ENCODE measurements at places on chromosomes 7 and 10. TPM values are rescaled to one million over a fixed set of nuclear protein-coding genes. Genes with fewer than 3 reads are reported as not detected.

DNA sequence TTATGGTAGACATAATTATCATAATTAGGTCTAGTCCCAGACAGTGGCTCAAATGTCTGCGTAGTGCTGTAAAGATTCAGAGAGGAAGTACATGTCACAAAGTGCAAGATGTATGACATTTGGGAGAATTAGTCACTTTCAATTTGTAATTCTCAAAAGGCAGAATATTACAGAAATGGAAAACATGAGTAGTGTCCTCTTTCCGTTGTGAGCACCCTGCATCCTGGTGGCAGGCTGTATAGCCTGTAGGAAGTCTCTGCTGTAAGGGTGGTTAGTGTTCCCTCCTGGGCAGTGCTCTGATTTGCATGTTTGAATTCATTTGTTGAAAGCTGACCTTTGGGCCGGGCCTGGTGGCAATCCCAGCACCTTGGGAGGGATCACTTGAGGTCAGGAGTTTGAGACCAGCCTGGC lies 17.0 kb downstream of the CDK14 start:
- no peak overlapping the region for H3K27ac ChIP-seq
- DNase-seq = no peak
- H3K27me3 ChIP-seq = no peaks in the 10 kb centered on the region
- no peak overlapping the region for H3K4me3 ChIP-seq
- no peaks in the 10 kb centered on the region for H3K36me3 ChIP-seq
- peaks cover 14% of the 10 kb centered on the region for H3K4me1 ChIP-seq

DNA sequence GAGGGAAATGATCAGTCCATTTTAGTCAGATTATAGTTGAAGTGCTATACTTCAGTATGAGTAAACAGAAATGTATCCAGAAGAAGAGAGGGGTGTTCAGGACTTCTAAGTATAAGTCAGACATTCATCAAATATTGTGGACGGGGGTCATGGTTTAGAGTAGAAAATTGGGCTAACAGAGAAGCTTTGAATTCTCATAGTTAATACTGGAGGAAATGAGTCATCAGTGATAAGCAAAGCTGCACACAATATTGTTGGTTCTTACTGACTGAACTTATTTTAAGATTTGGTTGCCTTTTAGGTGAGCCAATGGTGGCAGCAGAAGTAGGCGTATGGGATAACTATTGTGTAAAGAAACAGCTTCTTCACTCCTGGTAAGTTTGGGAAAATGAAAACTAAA lies 1.7 kb upstream of the SUMF2 start:
- no peak for DNase-seq
- H3K4me1 ChIP-seq = no peaks in the 10 kb centered on the region
- peaks cover 56% of the 10 kb centered on the region for H3K36me3 ChIP-seq
- peak overlapping the region; percentile 76 for H3K27ac ChIP-seq
- no peak overlapping the region for H3K4me3 ChIP-seq

GRCh38 chr10:75505840-75506506 lies 74.5 kb downstream of the LRMDA start:
- no peaks in the 10 kb centered on the region for H3K4me1 ChIP-seq
- H3K36me3 ChIP-seq = no peaks in the 10 kb centered on the region
- H3K27ac ChIP-seq = no peak overlapping the region

- no peaks in the 10 kb centered on the region for H3K27me3 ChIP-seq
- H3K27ac ChIP-seq = no peak overlapping the region
- no peaks in the 10 kb centered on the region for H3K36me3 ChIP-seq
- H3K4me3 ChIP-seq = no peak overlapping the region
- no peak for DNase-seq
Observed at GRCh38 chr10:94219829-94220228, 142.9 kb downstream of the NOC3L start.

The ASCC1 gene
- total RNA-seq = 30.3 TPM

GRCh38 chr10:15457382-15457781 lies 86.3 kb upstream of the FAM171A1 start:
- H3K27me3 ChIP-seq = no peaks in the 10 kb centered on the region
- no peaks in the 10 kb centered on the region for H3K4me1 ChIP-seq
- DNase-seq = no peak
- H3K4me3 ChIP-seq = no peak overlapping the region
- no peak overlapping the region for H3K27ac ChIP-seq
- H3K36me3 ChIP-seq = no peaks in the 10 kb centered on the region

The PAXIP1 gene
- 36.9 TPM for total RNA-seq

GRCh38 chr7:42400211-42400772 lies 163.3 kb upstream of the GLI3 start:
- no peak for DNase-seq
- H3K4me1 ChIP-seq = no peaks in the 10 kb centered on the region
- no peak overlapping the region for H3K4me3 ChIP-seq

GRCh38 chr7:78195281-78195680 lies 396.7 kb downstream of the PHTF2 start:
- H3K36me3 ChIP-seq = no peaks in the 10 kb centered on the region
- H3K4me1 ChIP-seq = no peaks in the 10 kb centered on the region
- no peak for DNase-seq
- no peak overlapping the region for H3K4me3 ChIP-seq
- no peak overlapping the region for H3K27ac ChIP-seq

DNA sequence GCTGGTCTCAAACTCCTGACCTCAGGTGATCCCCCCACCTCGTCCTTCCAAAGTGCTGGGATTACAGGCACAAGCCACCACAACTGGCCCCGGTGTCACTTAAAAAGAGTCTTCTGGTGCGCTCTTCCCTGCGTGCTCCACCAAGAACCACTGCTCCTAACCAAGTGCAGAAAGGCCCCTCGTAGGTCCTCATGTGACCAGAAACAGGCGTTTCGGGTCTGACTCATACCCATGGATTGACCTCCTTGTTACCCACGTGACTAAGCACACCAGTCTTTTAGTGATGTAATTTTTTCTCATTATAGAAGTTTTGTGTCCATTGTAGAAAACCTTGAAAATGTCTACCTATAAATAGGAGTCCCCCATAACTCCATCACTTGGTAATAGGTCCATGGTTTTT lies 13.9 kb downstream of the FKBP6 start:
- H3K27me3 ChIP-seq = no peaks in the 10 kb centered on the region
- H3K27ac ChIP-seq = no peak overlapping the region
- H3K4me3 ChIP-seq = no peak overlapping the region
- H3K36me3 ChIP-seq = no peaks in the 10 kb centered on the region

GRCh38 chr10:16597656-16598055 lies 76.0 kb upstream of the C1QL3 start:
- DNase-seq = no peak
- H3K4me3 ChIP-seq = no peak overlapping the region
- H3K4me1 ChIP-seq = peaks cover 17% of the 10 kb centered on the region

- no peak for DNase-seq
- H3K27ac ChIP-seq = no peak overlapping the region
- no peaks in the 10 kb centered on the region for H3K27me3 ChIP-seq
- H3K36me3 ChIP-seq = no peaks in the 10 kb centered on the region
- H3K4me1 ChIP-seq = peaks cover 20% of the 10 kb centered on the region
Observed at GRCh38 chr7:24729365-24730017, 27.8 kb downstream of the GSDME start.

The IFIT1B gene
- total RNA-seq = not detected

- H3K27me3 ChIP-seq = no peaks in the 10 kb centered on the region
- no peak overlapping the region for H3K4me3 ChIP-seq
- H3K36me3 ChIP-seq = no peaks in the 10 kb centered on the region
- no peak overlapping the region for H3K27ac ChIP-seq
- peaks cover 39% of the 10 kb centered on the region for H3K4me1 ChIP-seq
Observed at GRCh38 chr10:22648547-22648961, 65.8 kb downstream of the PIP4K2A start.

- no peak overlapping the region for H3K4me3 ChIP-seq
- H3K27ac ChIP-seq = no peak overlapping the region
- H3K4me1 ChIP-seq = no peaks in the 10 kb centered on the region
- H3K36me3 ChIP-seq = no peaks in the 10 kb centered on the region
- H3K27me3 ChIP-seq = no peaks in the 10 kb centered on the region
Observed at GRCh38 chr10:31374146-31374696, 55.2 kb downstream of the ZEB1 start.

- no peaks in the 10 kb centered on the region for H3K4me1 ChIP-seq
- no peak overlapping the region for H3K27ac ChIP-seq
- H3K36me3 ChIP-seq = no peaks in the 10 kb centered on the region
- H3K27me3 ChIP-seq = no peaks in the 10 kb centered on the region
- DNase-seq = no peak
Observed at GRCh38 chr10:89946106-89946505, 244.7 kb downstream of the KIF20B start.

The CPED1 gene
- total RNA-seq = 0.23 TPM

GRCh38 chr7:47988496-47989386 lies 9.3 kb upstream of the HUS1 start:
- DNase-seq = peak; percentile 39
- peaks cover 12% of the 10 kb centered on the region for H3K4me1 ChIP-seq
- H3K27ac ChIP-seq = no peak overlapping the region
- no peaks in the 10 kb centered on the region for H3K36me3 ChIP-seq

The A1CF gene
- not detected for total RNA-seq

GRCh38 chr10:87991946-87992345 lies 128.5 kb downstream of the PTEN start:
- H3K27ac ChIP-seq = no peak overlapping the region
- H3K36me3 ChIP-seq = no peaks in the 10 kb centered on the region
- peaks cover 3% of the 10 kb centered on the region for H3K4me1 ChIP-seq
- DNase-seq = no peak
- no peak overlapping the region for H3K4me3 ChIP-seq

DNA sequence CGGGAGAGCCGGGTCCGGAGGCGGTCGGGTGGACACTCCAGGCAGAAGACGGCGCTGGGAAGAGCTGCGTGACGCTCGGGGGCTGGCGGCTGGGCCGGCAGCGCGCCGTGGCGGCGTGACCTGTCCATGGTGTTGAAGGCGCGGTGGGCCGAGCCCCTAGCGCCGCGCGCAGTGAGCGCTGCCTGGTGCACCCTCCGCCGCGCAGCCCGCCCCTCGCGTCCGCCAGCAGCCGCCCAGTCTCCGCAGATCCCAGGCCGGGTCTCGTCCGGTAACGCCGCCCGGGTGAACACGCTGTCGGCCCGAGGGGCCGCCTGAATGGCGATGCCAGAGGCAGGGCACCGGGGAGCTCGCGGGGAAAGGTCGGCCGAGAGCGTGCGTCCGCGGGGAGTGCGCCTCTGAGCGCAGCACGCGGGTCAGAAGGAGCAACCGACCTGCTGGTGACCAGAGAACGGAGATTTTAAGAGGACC lies 657 bp upstream of the TMEM178B start:
- peaks cover 37% of the 10 kb centered on the region for H3K4me1 ChIP-seq
- H3K4me3 ChIP-seq = peak overlapping the region; percentile 90
- no peaks in the 10 kb centered on the region for H3K36me3 ChIP-seq
- no peak overlapping the region for H3K27ac ChIP-seq
- H3K27me3 ChIP-seq = peaks cover 37% of the 10 kb centered on the region

The TRIM4 gene
- 9.1 TPM for total RNA-seq

DNA sequence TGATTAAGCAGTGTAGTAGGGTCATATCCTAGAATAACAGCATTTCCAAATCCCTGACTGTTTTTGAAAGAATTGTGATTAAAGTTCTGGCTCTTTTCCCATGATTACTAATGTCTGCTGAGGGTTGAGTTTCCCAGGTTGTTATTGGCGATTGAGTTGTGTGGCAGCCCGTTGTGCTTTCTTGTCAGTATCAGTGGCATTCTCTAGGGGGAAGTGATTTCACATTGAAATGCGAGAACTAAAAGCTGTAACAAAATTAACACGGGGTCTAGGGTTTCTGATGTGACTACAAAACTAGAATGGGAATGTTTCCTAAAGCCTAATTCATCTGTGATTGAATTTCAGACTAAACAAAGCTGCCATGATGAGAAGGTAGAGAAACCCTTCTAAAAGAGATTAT lies 349.4 kb downstream of the EXOC4 start:
- peak; percentile 14 for DNase-seq
- no peaks in the 10 kb centered on the region for H3K27me3 ChIP-seq
- no peaks in the 10 kb centered on the region for H3K36me3 ChIP-seq
- no peak overlapping the region for H3K4me3 ChIP-seq

The PLEKHS1 gene
- total RNA-seq = not detected

GRCh38 chr10:123331438-123331837 lies 177.2 kb downstream of the BUB3 start:
- no peaks in the 10 kb centered on the region for H3K36me3 ChIP-seq
- no peak overlapping the region for H3K4me3 ChIP-seq
- no peaks in the 10 kb centered on the region for H3K27me3 ChIP-seq
- H3K4me1 ChIP-seq = no peaks in the 10 kb centered on the region
- DNase-seq = no peak

The SH2D4B gene
- not detected for total RNA-seq

- no peak overlapping the region for H3K27ac ChIP-seq
- DNase-seq = no peak
- H3K27me3 ChIP-seq = no peaks in the 10 kb centered on the region
- no peak overlapping the region for H3K4me3 ChIP-seq
- no peaks in the 10 kb centered on the region for H3K36me3 ChIP-seq
Observed at GRCh38 chr10:43115881-43116595, 22.2 kb upstream of the CSGALNACT2 start.

The CCZ1B gene
- 43.0 TPM for total RNA-seq

The CTTNBP2 gene
- total RNA-seq = 26.8 TPM
